Activated T-helper 1 cell treated with anti-CD3 and anti-CD28 coated beads, Interleukin-12 subunit alpha, Interleukin-12 subunit beta, Interleukin-2, Interleukin-4 antibody, amounts not matched to agents 30 ng/mL and 10 ng/mL and 1 ng/mL, durations not matched to agents 14 hours and 24 hours and 36 hours (primary cell): ENCODE measurements at places on chromosomes 11 and 22. TPM values are rescaled to one million over a fixed set of nuclear protein-coding genes. Genes with fewer than 3 reads are reported as not detected.

Gene KCNE3
- total RNA-seq, result not detected in 2 replicates

Gene MRGPRX3
- total RNA-seq, result not detected in 2 replicates

Gene HOATZ
- total RNA-seq, result not detected in 2 replicates

Gene PPP2R1B
- total RNA-seq, result 58.1 and 61.4 TPM in 2 replicates
